ENCODE measurements at places on chromosomes 3 and 15. TPM values are rescaled to one million over a fixed set of nuclear protein-coding genes. Genes with fewer than 3 reads are reported as not detected.

The CHRNB4 gene
- total RNA-seq = not detected

DNA sequence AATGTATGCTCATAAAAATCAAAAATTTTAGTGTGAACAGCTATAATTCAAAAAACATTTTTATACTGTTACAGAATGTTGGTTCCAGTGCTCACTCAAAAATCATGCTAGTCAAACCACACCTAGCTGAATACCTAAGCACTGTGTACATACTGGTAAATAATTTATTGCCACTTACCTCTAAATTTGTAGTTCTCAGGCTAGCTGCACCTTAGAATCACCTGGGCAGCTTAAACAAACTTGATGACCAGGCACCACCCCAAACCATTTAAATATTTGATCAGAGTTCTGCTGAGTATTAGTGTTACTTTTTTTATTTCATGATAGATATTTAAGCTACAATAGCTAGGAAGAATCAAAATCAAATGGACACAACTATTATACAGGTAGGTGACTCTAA lies 32.3 kb upstream of the TMCO5A start:
- DNase-seq = no peak

- no peak for DNase-seq
Observed at GRCh38 chr15:72198356-72199204, 993 bp upstream of the GRAMD2A start.

GRCh38 chr3:195154793-195155535 lies 116.0 kb downstream of the XXYLT1 start:
- peak; percentile 92 for DNase-seq

The SLC24A1 gene
- total RNA-seq = 9.3 TPM

GRCh38 chr15:46894644-46895043 lies 822.7 kb upstream of the SEMA6D start:
- DNase-seq = no peak

The SLC51B gene
- not detected for total RNA-seq

DNA sequence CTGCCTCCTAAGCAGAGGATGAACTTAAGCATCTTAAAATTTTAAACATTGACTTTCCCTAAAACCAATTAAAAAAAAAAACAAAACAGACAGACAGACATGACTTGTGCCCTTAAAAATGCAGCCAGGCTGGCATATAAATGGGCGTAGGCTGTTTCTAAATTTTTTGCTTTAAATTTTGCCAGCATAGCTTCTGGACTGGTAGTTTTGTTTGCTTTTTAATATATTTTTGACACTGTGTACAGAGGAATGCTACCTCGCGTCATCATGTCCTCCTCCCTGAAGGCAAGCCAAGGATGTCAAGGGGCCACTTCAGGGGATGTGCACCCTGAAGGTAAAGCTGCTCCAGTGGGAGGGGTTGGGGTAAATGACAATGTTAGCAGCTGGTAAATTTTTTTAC lies 134.8 kb downstream of the PGPEP1L start:
- no peak for DNase-seq

The KBTBD13 gene
- total RNA-seq = not detected

DNA sequence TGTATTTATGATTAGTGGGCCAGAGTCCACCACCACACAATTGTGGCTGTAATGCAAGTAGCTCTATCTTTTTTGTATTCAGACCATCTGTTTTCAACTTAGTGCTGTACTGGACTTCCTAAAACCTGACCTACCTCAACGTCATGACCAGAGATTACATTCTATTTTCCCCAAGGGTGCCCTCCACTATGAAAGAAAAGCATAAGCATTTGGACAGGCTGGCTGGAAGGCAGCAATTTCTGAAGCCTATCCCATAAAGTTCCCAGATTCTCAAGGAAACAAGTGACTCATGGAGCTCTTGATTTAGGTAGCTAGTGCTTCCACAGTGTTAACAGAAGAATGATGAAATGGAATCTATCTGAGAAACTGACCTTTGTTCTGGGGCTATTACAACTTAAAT lies 75.8 kb downstream of the COL8A1 start:
- peak; percentile 80 for DNase-seq

DNA sequence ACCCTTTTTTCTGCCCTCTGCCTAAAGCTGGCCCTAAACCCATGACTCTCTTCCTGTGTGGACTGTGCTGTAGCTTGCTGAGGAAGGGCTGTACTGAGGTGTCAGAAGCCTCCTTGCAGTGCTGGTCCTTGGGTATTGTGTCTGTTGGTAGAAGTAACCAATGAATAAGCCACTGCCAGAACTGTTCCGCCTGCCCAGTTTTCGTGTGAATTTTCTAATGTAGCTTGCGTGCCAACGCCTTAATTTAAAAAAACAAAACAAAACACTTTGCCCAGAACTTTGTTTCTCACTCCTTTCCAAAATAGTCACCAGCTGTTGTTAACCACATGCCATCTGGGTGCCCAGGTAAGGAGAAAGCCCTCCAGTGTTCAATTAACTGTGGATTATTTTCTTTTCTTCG lies 101.9 kb downstream of the KLHL25 start:
- DNase-seq = no peak

The NLGN1 gene
- total RNA-seq = 18.1 TPM

The NAALADL2 gene
- total RNA-seq = 16.4 TPM

The MYLK gene
- total RNA-seq = 807 TPM

The ZSCAN2 gene
- total RNA-seq = 7.1 TPM

- DNase-seq = no peak
Observed at GRCh38 chr3:108301695-108302404, 5.5 kb downstream of the HHLA2 start.

GRCh38 chr15:77984446-77984861 lies 93.1 kb downstream of the TBC1D2B start:
- no peak for DNase-seq

- no peak for DNase-seq
Observed at GRCh38 chr3:73187328-73187727, 125.9 kb downstream of the EBLN2 start.

The GOLGA6L7 gene
- total RNA-seq = not detected

DNA sequence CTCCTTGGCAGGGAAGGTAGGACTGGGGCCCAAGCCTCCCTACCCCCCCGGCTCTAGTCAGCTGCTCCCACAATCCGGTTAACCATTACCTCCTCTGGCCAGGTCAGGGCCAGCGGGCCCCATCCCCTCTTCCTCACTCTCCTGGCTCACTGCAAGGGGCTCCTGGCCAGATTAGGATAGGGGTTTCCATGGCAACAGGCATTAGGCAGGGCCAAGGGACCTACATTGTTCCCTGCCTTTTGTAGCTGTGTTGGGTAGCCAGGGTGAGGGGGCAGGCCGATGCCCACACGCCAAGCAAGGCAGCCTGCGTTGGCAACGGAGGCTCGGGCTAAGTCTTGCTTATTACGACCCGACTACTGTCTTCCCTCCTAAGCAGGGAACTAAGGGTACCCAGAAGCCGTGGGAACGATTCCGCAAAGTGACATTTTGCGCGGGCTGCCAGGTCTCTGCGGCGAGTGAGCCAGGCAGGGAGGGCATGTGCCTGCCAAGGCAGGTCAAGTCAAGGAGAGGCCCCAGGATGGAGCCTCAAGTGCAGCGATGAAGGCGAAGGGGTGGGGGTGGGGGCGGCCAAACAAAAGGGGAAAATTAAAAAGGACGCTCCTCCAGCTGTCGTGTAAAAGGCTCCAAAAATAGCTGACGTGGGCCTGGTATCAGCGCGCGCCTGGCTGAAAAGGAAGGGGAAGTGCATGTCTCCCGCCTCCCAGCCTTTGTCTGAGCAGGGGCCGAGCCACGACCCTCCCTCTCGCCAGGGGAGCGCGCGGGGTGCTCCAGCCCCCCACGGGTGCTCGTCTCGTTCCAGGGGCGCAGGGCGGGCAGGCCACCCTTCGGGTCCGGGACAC lies 919 bp downstream of the IDH2 start:
- DNase-seq = peak; percentile 36

GRCh38 chr3:8757551-8758518 lies 11.6 kb downstream of the OXTR start:
- DNase-seq = peak; percentile 72

DNA sequence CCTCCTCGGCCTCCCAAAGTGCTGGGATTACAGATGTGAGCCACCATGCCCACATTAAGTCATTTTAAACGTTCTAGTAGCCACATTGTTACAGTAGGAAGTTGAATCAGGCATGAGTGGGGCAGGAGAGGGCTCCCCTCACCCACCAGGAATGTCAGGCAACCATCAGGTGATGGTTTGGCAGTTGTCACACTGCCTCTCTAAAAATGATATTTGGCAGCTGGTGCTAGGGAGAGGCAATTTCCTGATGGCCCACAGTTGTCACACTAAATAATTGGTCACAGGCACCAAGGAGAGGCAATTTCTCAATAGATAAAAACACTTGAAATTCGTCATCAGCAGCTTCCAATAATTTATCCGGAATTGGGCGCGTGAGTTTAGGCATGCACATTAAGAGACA lies 79.2 kb upstream of the ABHD2 start:
- no peak for DNase-seq

The PLA2G4B gene
- total RNA-seq = 1.3 TPM

The MUC4 gene
- not detected for total RNA-seq

GRCh38 chr15:20106026-20106425 lies 435.6 kb downstream of the GOLGA6L6 start:
- DNase-seq = no peak

The TMIE gene
- under 0.01 TPM for total RNA-seq

GRCh38 chr15:32688151-32688639 lies 29.6 kb upstream of the GREM1 start:
- peak; percentile 35 for DNase-seq

GRCh38 chr3:123081718-123082369 lies 15.0 kb downstream of the PDIA5 start:
- DNase-seq = peak; percentile 67

The MFSD1 gene
- total RNA-seq = 95.7 TPM

The RCN2 gene
- 72.1 TPM for total RNA-seq

- DNase-seq = peak; percentile 58
Observed at GRCh38 chr3:188946351-188947240, 225.2 kb upstream of the TPRG1 start.
